KG1 (cell line): ENCODE measurements at places on chromosomes 11 and 22.

GRCh38 chr11:86091086-86091485 is 22.2 kb upstream of the PICALM start:
- no peak for DNase-seq

GRCh38 chr22:21677606-21678443 is 12.0 kb downstream of the PPIL2 start:
- no peak for DNase-seq

GRCh38 chr11:63791495-63792167 is 21.6 kb upstream of the SPINDOC start:
- DNase-seq: no peak

- DNase-seq: no peak
Observed at GRCh38 chr11:64723907-64724862, 1.2 kb upstream of the NRXN2 start.

DNA sequence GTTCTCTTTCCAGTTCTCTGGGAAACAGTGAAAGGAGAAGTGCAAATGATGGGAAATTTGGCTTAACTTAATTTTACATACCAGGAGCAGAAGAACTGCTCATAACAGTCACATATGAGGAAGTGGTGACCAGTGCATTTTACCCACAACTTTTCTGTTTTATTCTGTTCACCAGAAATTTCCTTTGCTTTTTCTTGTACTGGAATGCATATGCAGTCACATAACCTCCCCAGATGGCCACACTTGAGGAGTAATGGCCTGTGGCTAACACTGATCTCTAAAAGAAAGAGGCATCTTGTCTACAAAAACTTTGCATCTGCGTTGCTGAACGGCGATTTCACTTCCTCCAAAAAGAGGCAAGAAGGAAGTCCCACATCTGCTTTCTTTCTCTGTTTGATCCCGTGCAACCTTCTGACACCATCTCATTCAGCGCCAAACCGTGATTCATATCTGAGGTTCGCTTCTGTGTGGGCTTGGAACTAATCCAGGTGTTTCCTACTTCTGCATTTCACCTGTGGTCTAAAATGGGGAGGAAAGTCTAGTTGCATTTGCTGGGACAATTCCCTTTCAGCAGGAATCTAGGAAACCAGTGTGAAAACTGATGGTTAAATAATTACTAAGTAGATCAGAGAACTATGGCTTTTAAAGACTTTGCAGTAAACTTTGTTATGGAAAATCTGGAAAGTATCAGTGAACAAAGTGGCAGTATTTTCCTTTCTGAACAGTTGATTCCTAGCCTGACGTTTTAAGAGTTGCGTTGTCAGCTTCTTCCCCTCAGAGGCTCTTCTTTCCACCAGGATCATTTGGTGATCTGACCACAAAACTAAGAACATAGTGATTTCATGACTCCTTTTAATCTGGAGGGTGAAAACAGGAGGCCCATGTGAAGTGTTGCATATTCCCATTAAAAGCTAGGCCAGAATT is 4.2 kb upstream of the MPEG1 start:
- DNase-seq: peak; percentile 78

- no peak for DNase-seq
Observed at GRCh38 chr11:60208146-60208895, 25.4 kb upstream of the MS4A6A start.

DNA sequence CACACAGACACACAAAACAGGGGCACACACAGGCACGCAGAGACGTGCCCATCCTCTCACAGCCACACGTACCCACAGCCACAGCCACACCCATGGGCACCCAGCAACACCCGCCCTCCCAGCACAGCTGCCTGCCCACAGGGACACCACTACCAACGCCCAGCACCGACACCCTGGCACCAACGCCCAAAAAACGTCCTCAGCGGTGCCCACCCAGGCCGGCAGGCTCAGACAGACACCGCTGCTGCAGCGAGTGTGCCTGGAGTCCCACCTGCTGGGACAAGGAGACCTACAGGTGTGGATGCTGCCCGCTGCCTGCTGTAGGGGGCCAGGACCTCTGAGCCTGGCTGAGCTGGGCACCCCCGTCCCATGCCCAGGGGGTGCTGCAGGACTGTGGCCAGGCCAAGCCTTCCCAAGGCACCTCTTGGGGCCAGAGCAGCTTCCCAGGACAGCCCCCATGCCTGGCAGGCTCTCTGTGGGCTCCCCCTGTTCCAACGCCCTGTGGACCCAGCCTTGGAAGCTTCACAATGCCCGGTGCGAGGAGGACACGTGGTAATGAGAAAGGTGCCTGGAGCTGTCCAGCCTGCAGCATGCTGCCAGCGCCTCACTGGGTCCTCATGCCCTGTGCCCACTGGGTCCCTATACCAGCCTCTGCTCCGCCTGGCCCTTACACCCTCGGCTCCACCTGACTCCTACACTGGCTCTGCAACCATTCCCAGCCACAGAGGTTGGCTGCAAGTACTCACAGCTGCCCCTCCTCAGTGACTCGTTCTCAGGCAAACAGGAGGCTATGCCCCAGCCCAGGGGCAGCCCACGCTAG is 45.8 kb upstream of the TH start:
- no peak for DNase-seq

DNA sequence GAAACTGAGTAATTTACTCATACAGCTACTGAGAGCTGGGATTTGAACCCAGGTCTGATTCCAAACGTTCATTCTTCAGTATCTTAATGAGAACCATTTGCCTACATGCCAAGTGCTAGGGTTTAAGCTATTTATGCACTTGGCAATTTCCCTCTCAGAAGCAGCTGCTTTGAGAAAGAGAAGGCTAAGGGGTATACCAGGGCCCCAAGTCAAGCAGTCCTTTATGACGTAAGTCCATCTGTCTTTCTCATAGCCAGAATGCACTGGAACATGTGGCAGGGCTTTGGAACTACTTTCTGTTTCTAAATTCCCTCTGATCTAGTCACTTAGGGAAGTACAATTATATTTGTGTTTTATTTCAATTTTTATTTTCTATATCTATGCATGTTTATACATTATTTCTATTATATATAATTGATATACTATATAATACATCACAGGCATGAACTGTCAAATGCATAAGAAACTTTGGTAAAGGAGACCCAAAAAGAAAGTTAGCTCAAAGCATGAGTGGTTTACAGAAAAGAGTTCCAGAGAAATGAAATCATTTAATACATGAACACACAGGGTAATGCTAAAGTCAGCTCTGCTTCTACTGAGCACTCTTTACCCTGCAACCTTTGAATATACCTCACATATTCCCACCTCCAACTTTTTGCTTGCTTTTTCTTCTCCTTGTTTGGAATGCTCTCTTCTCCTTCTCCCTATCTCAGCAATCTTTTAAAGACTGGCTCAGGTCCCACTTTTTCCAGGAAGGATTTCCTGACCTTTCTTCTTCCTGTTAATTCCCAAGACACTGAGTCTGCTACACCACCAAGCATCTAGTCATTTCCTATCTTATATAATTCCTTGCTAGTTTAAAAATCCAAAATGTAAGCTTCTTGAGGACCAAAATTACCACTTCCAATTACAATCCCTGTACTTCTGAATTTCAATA is 80.5 kb upstream of the GDPD4 start:
- no peak for DNase-seq

DNA sequence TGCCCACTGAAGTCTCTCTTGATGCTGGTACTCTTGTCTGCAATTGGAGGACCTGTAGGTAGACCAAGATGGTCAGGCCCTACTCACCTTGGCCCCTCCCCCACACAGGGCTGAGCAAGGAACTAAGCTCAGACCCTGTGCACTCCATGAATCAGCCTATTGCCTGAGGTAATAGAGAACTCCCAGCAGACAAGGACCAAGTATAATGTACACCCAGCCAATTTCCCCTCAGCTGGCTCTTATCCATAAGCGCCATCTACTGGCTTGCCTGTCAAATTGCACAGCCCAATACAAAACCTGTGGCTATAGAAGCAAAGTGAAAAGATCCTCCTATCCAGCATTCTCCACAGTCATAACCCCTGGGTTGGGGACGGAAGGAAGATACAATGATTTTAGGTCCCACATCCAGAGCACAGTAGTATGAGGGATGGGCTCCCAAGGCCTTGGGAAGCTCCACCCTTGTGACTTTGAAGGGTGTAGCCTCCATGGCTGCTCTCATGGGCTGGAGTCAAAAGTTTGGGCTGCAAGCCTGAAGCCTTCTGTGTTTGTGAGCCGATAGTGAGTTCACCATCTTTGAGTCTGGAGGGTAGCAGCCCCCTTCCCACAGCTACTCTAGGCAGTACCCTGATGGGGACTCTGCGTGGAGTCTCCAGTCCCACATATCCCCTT is 56.0 kb downstream of the GLYATL2 start:
- peak; percentile 48 for DNase-seq

GRCh38 chr11:35139722-35140282 is 831 bp downstream of the CD44 start:
- peak; percentile 18 for DNase-seq

GRCh38 chr11:101034076-101034475 is 95.5 kb downstream of the PGR start:
- DNase-seq: no peak

DNA sequence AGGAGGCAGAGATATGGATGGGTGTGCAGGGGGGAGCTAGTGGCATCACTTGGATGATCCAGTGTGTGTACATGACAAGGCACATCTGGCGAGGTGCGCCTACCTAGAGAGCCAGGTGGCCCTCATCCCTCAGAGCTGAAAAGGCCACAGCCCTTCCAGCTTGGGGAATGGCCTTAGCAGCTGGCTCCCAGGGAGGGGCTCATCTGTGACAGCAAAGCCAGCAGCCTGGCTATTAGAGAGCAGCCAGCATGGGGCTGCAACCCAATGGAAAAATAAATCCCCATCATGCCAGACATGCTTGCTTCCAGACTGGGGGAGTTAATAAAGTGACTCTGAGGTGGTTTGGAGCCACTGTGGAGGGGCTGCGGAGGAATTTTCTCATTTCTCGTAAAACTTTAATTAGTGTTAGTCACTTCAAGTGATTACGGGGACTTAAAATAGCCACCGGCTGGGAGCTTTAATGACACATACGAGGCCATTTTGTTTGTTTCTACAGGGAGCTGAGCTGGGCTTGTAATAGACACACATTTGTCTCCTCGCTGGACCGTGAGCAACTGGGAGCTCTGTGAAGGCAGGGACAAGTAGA is 111.2 kb upstream of the ALX4 start:
- DNase-seq: no peak

DNA sequence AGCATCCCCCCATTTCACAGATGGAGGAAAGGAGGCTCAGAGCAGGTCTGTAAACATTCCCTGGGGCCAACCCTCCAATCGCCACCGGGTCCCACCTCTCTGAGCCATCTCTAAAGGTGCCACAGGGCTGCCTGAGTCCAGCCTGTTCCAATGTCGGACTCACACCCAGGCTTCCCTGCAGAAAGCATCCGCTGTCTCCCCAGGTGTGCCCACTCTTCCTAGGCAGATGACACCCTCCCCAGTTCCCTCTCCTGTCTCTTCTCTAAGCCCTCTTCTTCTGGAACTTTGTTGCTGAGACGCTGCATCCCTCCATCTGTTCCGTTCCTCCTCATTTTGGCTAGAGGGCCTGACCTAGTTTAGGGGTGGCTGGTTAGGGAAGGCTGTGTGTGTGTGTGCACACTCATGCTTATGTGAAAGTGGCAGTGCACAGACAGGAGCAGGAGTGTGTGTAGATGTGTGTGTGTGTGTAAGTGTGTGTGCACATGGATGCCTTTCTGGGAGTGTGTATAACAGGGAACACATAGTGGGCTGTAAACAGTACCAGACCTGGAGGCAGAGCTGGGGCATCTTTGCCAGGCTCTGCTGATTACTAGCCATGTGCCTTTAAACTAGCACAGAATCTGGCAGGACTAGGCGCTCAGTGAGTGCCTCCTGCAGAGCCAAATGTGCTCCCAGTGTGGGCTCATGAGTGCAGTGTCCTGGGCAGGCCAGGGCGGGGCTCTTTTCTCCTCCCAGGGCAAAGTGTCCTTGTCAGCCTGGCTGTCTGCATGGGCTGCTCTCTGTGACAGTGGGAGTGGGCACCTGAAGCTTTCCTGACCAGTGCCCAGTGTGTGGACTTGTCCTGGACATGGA is 77.3 kb upstream of the NECTIN1 start:
- DNase-seq: no peak

- DNase-seq: no peak
Observed at GRCh38 chr22:22609291-22609690, 35.1 kb upstream of the GGTLC2 start.

- DNase-seq: no peak
Observed at GRCh38 chr11:129402206-129403171, 26.8 kb downstream of the BARX2 start.

DNA sequence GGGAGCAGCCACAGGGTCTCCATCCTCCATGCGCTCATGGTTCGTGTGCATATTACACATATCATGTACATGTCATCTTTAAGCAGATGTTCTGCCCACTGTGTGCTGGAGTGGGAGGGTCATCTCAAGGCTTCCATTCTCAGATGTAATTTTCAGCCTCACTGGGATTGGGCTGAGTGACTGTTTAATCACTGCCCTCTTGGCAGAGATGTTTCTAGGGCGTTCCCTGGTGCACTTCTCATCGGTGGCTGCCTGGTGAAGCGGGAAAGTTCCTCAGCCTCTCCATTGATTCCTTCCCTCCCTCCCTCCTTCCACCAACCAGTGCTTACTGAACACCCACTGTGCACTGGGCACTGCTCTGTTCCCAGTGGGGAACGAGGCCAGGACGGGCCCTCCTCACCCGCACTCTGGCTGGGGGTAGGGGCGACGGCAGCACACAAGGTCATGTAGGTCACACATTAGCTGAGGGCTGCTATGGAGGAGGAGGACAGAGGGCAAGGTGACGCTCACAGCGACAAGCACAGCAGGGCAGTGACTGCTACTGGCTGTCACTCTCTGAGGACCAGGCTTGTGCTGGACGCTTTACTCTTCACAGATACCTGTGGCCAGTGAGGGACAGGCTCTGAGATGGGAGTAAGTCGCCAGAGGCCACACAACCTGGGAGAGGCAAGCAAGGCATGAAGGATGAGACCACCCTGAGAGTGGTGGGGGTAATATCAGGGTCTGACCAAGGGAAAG is 22.9 kb downstream of the GNAZ start:
- no peak for DNase-seq

GRCh38 chr11:27871056-27871455 is 170.8 kb upstream of the BDNF start:
- no peak for DNase-seq

DNA sequence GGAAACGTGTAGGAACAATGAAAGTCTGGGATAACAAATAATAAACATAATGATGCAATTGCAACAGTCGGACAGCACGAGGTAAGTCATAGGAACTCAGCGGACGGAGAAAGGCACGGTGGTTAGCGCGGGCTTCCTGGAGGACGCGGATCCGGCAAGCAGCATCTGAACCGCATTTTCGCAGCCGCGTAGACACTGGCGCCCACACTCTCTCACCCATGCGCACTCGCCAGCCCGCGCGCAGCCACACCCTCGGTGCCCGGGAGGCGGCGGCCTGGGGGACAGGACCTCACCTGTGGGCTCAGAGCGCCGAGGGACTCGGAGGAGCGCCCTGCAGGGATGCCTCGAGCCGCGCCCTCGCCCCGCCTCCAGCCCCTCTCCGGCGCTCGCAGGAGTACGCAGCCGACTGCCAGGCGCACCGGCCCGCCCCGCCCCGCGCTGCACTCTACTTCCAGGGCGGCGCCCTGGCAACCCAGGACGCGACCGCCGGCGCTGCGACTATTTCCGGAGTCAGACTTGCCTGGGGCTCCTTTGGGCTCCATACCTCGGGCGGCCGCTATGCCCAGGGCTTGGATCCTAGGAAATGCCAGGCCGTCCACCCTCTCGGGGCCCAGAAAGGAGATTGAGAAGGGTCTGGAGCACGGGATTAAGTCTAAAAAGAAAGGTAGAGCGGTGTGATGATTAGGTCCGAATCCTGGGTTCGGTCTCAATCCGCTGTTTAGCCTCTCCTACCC is at the start of gene TTLL1:
Gene TTLL1 (minus strand): TSS at position 408 of the 734 bp plus-strand sequence. CDS start 13,805 bp downstream, outside the sequence.
- DNase-seq: peak; percentile 82

GRCh38 chr22:35609761-35610160 is 7.4 kb downstream of the MB start:
- no peak for DNase-seq

- DNase-seq: no peak
Observed at GRCh38 chr11:109739379-109739778, 317.4 kb downstream of the C11orf87 start.
